ENCODE measurements at places on chromosomes 6 and 20.

DNA sequence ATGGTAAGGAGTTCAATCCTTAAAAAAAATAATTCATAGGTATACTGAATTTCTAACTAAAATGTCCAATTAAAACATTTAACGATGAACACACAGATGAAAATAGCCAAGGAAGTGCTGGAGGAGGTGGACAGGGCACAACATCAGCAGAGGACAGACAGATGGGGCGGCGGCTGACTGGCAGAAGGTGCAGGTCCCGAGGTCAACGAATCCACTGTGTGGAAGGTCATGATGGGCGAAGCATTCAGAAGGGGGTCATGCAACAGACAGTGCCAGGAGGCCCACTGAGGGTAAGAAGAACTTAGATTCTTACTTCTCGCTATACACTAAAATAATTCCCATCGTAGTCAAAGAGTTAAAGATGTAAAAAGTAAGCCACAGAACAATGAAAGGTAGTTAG is 34.2 kb upstream of the FRMD1 start:
- DNase-seq = no peak

GRCh38 chr6:87741001-87741650 is 39.1 kb upstream of the AKIRIN2 start:
- DNase-seq = no peak

DNA sequence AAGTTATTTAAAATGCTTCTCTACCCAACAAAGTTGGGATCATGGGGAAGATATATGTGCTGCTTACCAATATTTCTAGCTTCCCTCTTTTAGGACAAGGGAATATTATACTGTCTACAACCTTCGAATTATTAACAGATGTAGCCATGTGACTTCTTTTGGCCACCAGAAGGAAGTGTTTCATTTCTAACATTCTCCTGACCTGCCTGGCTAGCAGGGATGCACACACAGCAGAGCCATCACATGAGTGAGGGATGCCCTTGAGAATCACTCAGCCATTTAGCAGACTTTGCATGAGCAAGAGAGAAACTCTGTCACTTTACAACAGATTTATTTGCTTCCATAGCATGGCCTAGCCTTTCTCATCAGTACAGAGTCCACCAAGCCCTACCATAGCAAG is 230.7 kb upstream of the MARCKS start:
- no peak for DNase-seq

- no peak for DNase-seq
Measured at GRCh38 chr6:95169775-95170174, 407.6 kb upstream of the MANEA start.

DNA sequence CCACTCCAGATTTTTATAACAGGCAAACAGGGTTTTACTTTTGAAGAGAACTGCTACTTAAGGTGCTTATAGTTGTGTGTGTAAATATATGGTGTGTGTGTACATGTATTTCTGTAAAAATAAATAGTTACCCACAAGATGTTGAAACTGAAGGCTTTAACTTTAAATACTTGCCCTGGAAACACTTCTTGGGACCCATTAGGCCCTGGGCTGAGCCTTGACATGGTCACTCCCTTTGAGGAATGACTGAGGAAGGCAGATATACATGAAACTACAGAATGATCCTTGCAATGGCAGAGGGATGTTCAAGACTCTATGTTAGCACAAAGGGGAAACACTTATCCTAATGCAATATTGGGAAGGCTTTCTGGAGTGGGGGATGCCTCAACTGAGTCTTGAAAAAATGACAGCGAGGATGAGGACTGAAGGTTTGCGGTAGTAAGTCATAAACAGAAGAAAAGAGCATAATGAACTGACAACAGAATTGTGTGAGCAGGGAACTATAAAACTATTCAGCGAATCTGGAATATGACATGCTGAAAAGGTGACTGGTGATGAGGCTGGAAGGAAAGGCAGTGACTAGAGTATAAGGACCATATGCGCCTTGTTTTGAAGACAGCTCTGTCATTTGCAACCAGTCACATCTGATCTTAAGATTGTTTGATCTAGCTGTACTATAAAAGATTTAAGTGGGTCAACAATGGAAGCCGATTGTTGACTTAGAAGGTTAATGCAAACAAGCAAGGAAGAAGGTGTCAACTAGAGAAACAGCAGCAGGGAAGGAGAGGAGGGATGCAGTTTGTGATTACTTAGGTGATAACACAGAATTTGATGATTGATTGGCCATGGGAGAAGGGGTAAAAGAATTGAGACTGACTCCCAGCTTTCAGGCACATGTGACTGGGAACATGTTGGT is 64.4 kb upstream of the COL21A1 start:
- no peak for DNase-seq

- no peak for DNase-seq
Measured at GRCh38 chr20:52172392-52173047, 19.1 kb downstream of the ZFP64 start.
